ENCODE measurements at places on chromosomes 2 and 18.

GRCh38 chr2:85112906-85113625 lies 20.1 kb upstream of the TCF7L1 start:
- DNase-seq: no peak

GRCh38 chr2:156465573-156465972 lies 29.4 kb downstream of the GPD2 start:
- DNase-seq: no peak

GRCh38 chr18:55579501-55580270 lies 8.3 kb downstream of the TCF4 start:
- no peak for DNase-seq

- DNase-seq: no peak
Measured at GRCh38 chr2:73203055-73203681, 794 bp downstream of the NOTO start.

DNA sequence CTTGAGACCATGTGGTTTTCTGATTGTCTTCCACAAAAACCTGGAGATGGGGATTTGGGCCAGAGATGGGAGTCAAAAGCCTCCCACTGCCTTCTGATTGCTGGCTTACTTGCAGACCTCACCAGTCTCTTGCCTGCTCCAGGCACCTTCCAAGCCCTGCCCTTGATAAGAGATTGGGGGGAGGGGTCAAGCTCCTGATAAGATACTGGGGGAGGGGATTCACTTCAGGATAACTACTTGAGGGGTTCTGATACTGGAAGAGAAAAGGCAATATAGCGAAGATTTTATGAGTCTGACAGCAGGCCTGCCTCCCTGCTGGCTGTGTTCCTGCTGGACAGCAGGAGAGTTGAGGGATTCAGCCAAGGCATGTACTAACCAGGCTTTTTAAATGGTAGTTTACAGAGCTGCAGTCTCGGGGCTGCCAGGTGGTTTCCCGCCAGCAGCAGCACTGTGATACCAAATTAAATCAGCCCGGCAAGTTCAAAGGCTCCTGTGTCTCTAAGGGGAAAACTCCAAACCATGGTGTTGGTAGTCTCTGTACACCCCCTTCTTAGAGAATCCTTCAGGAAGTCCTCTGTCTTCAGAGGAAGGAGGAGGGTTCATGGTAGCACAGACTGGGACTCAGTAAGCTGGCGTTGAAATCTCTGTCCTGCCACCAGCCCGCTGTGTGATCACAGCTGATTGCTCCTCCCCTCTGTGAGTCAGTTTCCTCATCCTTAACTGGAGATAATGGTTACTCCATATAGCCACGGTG lies 58.3 kb downstream of the FBXO36 start:
- DNase-seq: no peak

DNA sequence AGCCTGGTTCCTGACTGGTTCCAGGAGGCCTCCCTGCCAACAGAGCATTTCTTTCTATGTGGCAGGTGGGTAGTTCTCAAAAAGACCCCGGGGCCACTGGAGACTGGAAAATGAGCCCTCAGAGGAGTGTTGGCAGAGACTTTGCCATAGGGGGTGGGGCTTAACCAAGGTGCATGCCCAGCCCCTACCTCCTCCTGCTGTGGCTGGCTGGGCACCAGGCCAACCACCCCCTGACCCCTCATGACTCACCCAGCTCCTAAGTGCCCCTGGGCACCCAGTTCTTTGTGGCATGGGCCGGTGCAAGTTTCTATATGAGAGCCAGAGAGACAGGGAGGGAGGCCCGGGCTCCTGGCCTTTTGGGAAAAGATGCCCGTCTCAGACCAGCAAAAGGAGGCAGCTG lies 98.2 kb upstream of the SMAD2 start:
- DNase-seq: no peak

DNA sequence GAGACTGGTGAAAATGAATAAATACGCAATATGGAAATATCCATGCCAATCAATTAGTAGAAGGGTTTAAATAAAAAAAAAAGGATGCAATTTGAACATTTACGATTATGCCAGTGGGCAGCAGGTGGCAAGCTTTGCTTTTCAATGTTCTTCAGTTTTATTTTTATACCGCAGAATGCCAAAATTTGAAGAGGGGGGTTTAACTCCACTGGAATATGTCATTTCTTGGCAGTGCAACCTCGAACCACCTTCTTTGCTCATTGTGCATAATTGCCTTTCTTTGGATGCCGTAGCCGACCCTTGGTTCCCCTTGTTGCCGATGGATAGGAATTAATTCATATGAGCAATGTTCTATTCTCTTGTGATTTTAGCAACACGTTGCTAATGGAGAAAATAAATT lies 88.0 kb downstream of the LTBP1 start:
- DNase-seq: no peak

DNA sequence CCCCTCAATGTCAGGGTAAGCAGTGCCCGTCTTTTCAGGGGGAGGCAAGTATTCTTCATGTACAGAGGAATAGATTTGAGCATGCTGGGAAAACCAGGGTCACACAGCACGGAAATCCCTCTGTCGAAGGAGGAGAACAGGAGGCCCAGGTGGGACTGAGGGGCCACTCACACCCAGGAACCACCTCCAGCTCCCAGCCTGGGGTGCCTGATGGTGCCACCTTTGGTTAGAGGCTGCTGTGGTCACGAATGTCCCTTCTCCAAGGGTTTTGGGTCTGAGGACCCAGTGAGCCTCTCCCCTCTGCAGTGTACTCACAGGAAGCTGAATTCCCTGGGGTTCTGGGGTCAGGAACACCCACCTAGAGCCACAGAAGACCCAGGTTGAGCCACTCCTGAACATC lies 197.3 kb downstream of the ANKRD30B start:
- no peak for DNase-seq

DNA sequence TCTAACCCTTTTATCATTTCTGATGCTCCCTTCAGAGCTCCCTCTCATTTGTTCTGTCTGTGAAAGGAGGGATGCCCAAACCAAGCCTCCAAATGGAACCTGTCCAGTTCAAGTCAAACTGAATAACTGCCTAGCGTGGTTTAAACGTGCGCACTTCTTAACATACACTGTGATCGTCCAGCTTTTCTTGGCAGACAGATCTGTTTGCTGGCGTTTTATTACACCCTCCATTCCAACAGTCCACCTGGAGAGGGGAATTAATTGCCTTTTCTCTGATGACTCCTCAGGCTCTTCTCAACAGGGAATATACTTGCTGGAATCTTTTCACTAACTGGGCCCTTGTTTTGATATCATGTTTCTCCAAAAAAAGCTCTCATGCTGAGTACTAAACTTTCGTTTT lies 379.2 kb upstream of the POU3F3 start:
- no peak for DNase-seq

GRCh38 chr2:62811086-62811485 lies 105.6 kb downstream of the EHBP1 start:
- no peak for DNase-seq

DNA sequence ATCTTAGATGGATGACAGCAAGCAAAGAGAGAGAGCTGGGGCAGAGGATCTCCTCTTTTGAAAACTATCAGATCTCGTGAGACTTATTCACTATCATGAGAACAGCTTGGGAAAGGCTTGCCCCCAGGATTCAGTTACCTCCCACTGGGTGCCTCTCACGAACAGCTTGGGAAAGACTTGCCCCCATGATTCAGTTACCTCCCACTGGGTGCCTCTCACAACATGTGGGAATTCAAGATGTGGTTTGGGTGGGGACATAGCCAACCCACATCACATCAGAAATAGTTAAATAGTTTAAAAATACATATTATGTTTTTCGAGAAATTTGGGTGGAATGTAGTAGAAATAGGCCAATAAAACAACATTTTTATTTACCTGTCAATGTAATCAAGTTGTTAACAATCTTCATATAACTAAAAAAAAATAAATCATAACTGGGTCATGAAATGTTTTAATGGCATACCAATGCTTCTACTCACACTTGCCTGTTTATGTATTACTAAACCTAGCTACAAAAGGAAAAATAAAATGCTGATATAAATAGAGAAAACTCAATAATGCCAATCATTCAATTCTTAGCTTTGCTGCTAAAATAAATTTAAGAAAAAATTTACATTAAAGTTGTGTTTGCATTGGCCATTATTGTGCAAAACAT lies 608.9 kb downstream of the SUCLG1 start:
- DNase-seq: no peak

DNA sequence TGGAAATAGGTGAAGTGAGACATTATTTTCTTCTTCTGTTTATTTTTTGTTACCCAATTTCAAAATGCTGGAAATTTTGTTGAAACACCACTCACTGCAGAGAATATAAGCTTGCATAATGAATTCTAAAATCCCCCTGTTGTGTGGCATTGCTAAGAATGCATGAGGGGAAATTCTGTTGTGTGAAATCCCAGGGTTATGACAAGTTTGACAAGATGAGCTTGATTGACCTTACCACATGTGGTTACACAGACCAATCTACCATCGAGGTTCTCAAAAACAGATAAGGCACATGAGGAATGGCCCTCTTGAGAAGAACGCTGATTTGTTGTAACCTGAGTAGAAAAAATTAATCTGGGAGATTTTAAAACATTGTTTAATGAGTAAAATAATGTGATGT lies 261.6 kb upstream of the MMADHC start:
- no peak for DNase-seq

DNA sequence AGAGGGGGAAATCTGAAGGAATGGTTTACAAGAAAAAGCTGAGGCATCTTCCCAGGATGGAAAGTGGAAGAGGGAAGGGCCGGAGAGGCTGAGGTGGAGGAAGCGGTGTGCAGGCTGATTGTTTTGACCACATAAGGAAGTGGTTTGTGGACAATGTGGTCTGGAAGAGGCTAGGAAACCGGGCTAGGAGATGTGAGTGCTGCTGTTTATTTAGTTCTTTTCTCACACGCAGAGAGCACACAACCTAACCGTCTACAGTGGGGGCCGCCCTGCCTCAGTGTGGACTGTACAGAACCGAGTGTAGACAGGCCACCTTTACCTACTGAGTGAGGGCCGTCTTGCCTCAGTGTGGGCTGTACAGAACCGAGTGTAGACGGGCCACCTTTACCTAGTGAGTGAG lies 251.7 kb upstream of the PXDN start:
- DNase-seq: no peak

- DNase-seq: no peak
Measured at GRCh38 chr18:9804517-9805104, 81.2 kb upstream of the TXNDC2 start.

GRCh38 chr2:217331523-217332416 lies 471.9 kb upstream of the TNP1 start:
- DNase-seq: no peak

- DNase-seq: no peak
Measured at GRCh38 chr2:178069551-178069950, 3.0 kb downstream of the PDE11A start.

DNA sequence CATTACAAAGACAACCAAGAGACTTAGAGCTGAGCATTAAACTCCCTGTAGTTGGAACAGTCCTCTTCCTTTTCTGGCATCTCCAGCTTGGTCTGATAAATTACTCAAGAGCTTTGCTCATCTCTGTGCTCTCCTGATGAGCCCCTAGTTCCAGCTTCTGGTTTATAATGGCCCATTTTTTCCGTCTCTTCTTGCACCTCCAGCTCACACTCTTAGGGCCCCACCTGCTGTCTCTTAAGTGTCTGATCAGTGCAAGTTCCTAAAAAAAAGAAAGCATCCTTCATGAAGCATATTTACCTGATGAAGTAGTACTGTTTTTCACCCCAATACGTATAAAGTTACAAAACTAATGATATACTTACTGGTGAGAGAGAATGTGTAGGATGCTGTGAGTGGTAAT lies 822.9 kb downstream of the RNF144A start:
- DNase-seq: no peak

GRCh38 chr2:86433137-86433536 lies 8.0 kb upstream of the KDM3A start:
- no peak for DNase-seq

DNA sequence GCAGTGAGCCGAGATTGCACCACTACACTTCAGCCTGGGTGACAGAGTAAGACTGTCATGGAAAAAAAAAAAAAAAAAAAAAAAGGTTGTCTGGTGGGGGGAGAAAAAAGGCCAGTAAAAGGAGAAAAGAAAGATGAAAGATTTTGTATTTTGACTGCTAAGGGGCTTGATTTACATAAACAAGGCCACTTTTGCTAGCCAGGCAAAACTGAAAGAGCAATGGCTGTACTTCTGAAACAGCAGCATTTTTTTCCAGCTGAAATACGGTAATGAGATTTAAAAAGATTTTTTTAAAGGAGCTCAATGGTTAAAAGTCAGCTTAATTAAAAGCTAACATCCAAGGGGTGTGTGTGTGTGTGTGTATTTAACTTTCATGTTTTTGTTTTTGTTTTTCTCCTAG lies 11.3 kb upstream of the OXER1 start:
- no peak for DNase-seq

DNA sequence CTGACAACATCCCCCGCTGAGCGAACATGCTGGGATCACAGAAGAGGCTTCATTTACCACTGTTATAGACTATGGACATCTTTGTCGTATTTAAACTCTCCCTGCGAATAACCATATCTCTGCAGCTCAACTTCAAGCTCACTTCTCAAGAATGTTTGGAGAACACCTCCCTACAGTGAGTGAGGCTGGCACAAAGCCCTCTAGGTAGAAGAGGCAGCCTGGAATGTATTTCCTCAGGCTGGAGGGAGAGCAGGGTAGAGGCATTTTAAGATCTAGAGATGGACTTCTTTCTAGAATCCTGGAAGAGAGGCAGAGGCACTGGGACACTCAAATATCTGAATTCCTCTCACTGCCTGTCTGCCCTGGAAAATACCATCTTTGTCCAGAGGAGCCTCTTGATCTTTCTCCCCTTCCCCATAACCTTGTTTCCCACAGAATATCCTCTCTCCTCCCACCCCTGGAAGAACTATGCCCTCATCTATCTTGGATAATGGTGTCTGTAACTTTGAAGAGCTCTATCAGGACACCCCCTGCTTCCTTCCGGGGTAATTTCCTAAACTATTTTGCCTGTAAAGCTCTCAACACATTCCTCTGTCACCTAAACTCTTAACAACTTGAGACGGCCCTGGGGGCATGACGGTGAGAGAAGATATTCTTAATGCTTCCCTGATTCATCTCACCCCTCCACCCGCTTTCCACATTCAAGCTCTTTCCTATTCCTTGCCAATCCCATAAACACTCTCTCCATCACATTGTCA lies 2.4 kb upstream of the ANTXR1 start:
- no peak for DNase-seq

- DNase-seq: no peak
Measured at GRCh38 chr2:232541195-232541960, 1.9 kb downstream of the CHRNG start.

DNA sequence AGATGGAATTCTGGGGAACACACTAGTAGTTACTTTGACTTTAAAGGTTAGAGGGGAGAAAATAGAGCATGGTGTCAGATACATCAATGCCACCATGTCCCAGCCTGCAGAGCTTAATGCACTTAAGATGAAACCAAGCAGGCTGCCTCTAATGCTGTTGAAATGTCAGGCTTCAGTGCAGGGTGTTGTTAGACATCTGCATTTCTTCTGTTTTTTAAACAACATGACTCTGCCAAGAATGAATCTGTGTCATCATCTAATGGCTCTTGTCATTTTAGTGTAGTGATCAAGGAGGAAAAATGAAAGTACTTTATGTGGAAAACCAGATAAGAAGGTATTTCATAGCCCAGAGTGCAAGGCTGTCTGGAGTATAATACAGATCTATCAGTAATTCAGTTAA lies 29.9 kb downstream of the LYPD1 start:
- no peak for DNase-seq

GRCh38 chr2:212318636-212319035 lies 220.0 kb downstream of the ERBB4 start:
- no peak for DNase-seq

All from stimulated activated CD4-positive, alpha-beta T cell treated with anti-CD3 and anti-CD28 coated beads, TNF-alpha, amount 100 ng/mL, for 4 hours (primary cell).